ENCODE measurements at places on chromosomes 12 and 14.

- no peak for DNase-seq
Measured at GRCh38 chr12:110058875-110059615, 10.7 kb upstream of the C12orf76 start.

- no peak for DNase-seq
Measured at GRCh38 chr12:95805864-95806671, 15.5 kb upstream of the NTN4 start.

DNA sequence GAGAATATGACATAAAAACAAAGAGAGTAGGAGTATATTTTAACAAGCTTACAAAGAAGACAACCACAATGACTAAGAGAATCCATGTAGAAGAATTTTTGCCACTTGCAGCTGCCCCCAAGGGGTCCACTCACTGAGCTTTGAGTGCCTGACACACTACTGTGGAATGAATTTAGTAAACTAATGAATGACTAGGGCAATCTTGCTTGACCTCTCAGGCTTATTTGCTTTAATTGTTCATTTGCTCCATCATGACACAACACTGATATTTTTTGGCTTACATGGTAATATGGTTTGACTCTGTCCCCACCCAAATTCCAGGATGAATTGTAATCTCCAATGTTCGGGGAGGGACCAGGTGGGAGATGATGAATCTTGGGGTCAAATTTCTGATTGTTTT is 249.1 kb upstream of the FAR2 start:
- DNase-seq = no peak

DNA sequence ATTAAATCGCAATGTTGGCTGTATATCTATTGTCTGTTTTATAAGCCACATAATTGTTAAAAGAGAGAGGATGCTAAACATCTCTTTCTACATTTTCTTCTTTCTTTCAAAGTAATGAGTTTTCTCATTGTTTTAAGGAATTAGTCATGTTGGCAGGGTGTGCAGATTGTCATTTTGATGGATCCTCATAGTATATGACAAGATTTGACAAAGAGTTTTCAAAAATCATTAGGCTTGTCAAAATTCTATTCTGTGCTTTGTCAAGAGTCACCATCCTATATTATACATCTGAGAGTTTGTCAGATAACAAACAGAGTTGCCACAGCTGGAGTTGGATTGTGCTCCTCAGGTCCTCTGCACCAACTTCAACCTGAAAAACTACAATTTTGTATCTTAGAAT is 35.4 kb upstream of the APPL2 start:
- DNase-seq = no peak

DNA sequence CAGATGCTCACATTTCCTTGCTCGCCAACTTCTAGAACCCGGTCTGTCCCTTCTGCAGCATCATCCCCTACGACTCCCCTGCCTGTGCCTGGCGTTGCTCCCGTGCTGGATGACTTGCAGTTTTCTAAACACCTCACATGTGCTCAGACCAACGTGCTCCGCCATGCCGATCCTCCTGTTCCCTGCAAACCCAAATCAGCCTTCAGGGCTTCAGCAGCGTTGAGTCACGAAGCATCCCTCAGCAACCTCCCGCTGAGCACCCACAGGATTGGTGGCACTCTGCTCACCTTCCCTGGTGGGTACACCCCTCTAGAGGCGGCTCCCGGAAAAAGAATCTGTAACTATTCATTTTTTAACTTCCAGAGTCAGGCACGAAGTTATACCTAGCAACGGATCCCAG is 2.8 kb upstream of the PIWIL1 start:
- no peak for DNase-seq

- no peak for DNase-seq
Measured at GRCh38 chr12:92078167-92079053, 67.2 kb downstream of the BTG1 start.

- no peak for DNase-seq
Measured at GRCh38 chr14:58772794-58773620, 135.2 kb downstream of the DACT1 start.

DNA sequence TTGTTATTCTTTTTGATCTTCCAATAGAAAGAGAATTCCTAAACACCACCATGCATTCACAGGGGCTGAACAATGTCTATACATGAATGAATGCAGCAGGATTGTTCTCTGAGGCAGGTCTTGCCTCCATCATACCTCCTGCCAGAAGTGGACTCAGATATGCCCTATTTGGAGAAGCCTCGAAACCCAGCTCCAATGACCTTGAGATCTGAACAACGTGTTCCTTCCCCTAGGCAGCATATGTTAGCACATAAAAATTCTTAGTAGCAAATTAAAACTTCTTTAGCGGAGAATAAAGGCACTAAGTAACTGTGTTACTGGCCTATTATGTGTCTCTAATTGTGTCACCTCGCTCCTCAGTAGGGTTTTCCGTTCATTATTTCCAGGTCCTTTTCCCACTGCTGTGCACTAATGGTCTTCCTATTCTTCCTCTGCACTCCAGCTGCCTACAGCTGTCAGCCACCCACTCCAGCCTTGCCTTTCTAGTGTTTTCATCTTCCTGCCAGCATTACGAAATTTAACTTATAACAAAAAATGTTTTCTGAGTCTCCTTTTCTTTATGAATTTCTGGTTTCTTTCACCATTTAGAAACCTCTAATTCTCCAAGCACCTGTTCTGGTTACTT is 62.6 kb upstream of the IGF1 start:
- DNase-seq = no peak

GRCh38 chr14:87879389-87879788 is 113.6 kb downstream of the GALC start:
- no peak for DNase-seq

GRCh38 chr14:102902086-102902485 is 20.4 kb upstream of the AMN start:
- no peak for DNase-seq

DNA sequence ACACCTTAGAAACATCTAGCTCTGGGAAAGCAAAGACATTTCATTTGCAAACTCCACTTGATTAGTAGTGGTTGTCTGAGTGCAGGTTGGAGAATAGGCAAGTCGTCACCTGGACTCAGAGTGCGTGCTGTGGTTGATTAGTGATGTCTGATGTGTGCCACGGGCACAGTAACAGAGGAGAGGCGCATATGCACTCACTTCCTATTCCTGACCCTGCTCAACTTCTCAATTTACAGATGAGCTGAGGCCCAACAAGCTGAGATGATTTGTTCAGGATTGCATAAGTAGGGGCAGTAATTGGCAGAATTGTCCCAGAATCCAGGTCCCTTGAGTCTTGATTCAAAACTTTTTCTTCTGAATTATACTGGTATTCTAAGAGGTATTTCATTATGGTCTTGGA is 44.9 kb downstream of the ADCK1 start:
- no peak for DNase-seq

DNA sequence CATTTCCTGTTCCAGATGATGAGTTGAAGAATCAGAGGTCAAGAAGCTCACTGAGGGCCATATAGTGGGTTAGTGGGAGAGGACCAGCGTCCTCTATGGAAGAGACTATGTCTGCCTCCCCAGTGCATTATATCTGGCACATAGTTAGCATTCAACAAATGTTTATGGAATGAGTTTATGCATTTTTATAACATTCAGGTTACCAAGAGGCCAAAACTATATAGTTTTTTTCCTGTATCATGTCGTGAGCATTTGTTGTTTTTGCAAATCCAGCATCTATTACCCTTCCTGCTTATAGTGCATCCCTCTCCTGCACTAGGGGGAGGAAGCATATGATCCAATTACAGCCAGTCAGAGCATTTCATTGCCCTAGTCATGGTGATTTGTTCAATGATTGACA is 60.6 kb downstream of the SUDS3 start:
- no peak for DNase-seq

DNA sequence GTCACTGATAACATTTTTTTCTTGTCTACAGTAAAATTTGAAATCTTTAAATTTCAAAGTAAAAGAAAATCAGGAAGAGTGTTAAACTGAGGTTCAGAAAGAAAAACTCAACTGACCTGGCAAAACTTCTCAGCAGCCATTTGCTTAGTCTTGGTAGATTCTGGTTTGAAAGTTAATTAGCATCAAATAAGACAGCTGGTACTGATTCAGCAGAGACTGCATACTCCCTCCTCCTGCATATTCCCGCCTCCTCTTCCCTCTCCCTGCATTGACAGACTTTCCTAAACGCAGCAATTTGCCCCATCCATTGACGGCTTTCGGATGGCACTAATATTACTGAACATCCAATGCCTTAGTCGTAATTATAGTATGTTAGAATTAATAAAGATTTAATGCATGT is 520.8 kb downstream of the FLRT2 start:
- no peak for DNase-seq

- DNase-seq = no peak
Measured at GRCh38 chr12:33437598-33437997, 2.0 kb downstream of the SYT10 start.

- no peak for DNase-seq
Measured at GRCh38 chr14:101174522-101174838, 271.0 kb upstream of the RTL1 start.
